H9 (cell line): ENCODE measurements at places on chromosomes 3 and 15.

DNA sequence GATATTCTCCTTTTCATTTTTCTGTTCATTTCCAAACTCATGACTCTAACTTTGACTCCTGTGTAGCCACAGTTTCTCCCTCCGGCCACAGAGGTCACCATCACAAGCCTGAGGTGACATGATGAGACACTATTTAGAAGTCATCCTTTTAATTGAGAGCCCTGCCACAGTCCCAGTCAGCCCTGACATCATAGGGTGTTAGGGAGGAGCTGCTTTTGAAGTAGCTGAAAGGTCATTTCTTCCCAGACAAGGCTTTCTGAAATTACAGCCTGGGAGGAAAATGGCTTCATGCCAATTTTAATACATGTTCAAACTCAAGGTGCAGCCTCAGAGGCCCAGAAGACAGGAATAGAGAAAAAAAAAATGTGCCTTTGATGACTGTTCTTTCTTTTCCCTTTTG lies 532.8 kb upstream of the TGFBR2 start:
- no peak for DNase-seq

GRCh38 chr3:16994854-16995525 lies 110.2 kb downstream of the PLCL2 start:
- DNase-seq: no peak

- DNase-seq: no peak
These were observed 233.4 kb downstream of the ITPR1 start for GRCh38 chr3:4726549-4726948.

GRCh38 chr3:72601060-72601459 lies 247.2 kb downstream of the SHQ1 start:
- DNase-seq: no peak

DNA sequence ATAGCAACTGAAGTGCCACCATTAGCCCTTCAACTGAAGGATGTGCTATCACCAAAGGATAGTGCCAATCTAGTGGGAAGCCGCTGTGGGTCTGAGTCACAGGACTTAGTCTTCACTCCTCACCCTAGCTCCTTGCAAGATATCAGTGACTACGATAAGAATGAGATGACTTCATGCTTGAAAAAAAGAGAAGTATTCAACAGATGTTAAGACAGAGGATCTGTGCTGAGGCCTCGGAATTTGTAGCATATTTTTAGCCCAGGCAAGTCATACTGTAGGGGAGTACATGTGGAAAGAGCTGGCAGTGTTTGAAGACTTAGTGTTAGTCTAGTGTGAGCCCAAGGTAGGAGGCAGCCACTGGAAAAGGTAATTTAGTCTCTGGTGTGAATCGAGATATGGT lies 270.7 kb upstream of the LRTM1 start:
- DNase-seq: no peak

GRCh38 chr3:52341123-52341522 lies 25.0 kb downstream of the DNAH1 start:
- DNase-seq: no peak

DNA sequence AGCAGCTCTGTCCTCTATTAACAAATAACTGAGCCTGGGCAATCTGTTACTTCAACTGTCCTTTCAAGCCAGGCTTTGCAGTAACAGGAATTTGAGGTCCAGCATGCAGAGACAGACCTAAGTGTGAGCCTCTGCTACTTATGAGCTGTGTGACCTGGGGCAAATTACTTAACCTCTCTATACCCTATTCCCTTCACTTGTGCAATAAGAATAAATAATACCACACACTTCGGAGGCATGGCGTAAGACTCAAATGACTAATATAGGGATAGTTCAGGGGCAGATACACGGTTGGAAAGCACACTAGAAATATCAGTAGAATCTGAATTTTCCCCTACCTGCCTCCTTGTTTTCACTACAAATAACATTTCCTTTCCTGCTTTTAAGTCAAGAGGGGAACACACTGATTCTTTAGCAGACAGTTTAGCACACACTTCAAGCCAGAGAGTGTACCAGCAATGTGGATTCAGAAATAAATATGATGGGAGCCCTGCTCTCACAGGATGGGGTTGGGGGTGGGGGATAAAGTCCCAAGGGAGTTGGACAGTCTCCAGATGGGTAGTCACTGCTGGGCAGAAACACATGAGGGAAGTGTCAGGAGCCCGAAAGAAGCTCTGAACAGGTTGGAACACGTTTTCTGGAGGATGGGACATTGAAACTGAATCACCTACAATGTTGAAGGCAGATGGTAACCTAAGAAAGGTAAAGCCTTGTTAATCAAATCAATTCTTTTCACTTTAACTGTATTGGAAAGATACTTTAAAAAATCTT lies 61.8 kb upstream of the RBP1 start:
- no peak for DNase-seq

DNA sequence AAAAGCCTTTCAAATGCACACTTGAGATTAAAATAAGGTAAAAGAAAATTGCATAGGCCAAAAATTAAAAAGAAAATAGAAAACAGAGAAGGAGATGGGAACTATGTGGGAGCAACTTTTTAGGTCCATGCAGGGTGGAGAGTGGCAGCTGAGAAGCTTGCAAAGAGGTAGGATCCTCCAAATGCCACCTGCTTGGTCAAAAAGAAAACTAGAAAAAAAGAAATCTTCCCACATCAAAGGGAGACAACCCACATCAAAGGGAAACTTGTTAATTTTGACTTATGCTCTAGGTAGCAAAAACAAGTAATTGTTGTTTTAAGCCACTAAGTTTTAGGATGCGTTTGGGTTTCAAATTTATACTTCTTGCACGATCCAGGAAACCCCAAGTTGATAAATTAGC lies 342.9 kb downstream of the IL20RB start:
- no peak for DNase-seq

- DNase-seq: no peak
These were observed 687.4 kb upstream of the CFAP20DC start for GRCh38 chr3:59737241-59737640.
